ENCODE measurements at places on chromosomes 6 and 20.

- DNase-seq: no peak
Observed at GRCh38 chr6:72977114-72977513, 248.2 kb downstream of the KHDC1L start.

DNA sequence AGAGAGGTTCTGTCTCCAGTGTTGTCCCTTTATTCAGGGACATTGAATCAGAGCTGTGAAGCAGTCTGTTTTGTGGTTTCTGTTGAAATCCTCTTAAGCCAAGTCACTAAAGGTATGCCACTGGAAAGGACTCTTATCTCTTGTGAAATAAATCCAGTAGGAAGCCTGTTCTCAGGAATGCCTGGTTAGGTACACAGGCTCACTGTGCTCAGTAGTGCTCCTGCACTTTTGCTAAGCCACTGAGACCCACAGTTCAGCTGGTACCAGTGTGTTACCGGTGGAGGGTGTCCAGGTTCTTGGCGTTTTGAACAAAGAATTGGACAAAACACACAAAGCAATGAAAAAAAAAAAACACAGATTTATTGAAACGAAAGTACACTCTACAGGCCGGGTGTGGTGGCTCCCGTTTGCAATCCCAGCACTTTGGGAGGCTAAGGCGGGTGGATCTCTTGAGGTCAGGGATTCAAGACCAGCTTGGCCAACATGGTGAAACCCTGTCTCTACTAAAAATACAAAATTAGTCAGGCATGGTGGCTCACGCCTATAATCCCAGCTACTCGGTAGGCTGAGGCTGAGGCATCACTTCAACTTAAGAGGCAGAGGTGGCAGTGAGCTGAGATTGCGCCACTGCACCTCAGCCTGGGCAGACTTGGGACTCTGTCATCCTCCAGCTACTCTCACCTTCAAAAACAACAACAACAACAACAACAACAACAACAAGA is 186.1 kb downstream of the JARID2 start:
- DNase-seq: no peak

- DNase-seq: no peak
Observed at GRCh38 chr20:23536328-23536974, 31.8 kb downstream of the CST9L start.

DNA sequence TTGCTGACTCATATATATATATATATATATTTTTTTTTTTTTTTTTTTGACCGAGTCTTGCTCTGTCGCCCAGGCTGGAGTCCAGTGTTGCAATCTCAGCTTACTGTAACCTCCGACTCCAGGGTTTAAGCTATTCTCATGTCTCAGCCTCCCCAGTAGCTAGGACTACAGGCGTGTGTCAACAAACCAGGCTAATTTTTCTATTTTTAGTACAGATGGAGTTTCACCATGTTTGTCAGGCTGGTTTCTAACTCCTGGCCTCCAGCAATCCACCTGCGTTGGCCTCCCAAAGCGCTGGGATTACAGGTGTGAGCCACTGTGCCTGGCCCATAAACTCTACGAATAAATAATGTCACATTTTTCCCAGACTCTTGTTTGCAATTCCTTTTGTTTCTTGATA is 4.8 kb downstream of the LRP11 start:
- peak; percentile 66 for DNase-seq

- no peak for DNase-seq
Observed at GRCh38 chr20:19897891-19898290, 119.3 kb upstream of the NAA20 start.

GRCh38 chr20:41902346-41902745 is 284.2 kb upstream of the CHD6 start:
- DNase-seq: no peak

DNA sequence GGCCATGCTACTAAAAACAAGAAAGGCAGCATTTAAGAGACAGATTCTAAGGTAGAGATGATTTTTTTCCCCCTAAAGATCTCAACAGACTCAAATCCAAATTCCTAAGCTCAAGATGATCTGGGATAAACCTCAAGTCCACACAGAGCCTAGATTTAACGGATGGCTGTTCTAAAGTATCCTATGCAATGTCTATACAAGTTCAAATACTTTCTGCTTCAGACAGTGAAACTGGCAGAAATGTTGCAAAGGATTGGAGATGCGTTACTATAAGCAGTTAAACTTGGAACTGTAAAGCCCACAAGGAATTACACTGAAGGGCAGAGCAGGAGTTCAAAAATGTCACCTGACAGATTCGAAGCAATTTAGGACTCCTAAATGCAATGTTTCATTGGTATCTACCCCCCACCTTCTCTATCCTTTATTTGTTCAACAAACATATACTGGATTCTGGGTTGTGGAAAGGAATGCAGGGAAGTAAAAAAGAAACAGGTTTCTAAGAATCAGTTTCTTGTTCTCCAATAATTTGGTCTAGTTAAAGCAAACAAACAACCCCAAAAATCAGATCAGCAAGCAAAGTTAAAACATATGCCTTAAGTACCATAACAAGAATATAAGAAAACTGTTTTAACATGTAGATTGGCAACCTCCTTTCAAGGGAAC is 1.6 kb downstream of the DNAAF9 start:
- DNase-seq: no peak

GRCh38 chr6:111105578-111105977 is 18.3 kb downstream of the SLC16A10 start:
- DNase-seq: peak; percentile 94

DNA sequence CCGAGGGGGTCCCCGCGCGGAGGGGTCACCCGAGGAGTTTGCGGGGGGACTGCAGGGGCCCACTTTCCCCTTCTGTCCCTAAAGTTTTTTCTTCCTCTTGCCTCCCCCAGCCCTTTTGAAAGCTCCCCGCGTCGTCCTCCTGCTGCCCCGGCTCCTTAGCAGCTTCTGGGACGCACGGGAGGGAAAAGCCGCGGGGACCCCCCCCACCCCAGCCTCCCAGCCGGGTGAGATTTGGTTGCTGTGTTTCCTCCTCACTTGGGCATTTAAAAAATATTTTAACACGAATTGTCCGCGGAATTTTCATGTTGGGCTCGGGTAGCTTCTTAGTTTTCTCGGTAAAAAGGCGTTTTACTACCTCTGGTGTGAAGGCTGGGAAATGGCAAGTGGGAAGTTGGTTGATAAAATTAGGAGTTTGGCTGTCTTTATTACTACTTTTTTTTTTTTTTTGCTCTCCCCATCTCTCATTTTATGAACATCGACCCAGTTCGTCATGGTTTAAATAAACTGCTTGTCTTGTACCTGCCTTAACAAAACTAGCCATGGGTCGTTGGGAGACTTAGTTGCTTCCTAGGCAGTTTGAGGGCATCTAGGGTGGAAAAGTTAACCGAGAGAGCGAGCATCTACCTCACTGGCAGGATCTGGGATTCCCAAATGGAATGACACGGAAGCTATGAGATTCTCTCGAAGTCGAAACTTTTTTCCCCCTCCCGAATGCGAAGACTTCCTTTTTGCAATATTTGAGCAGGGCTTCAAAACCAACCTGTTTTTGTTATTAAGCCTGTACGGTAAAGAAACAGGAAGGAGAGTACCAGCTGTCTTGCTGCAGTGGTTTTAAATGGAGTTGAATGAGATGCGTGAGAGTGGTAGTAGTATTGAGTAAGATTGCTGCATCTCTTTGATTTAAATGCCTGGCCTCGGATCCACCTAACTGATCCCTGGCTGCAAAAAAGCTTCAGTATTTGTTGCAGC is 868 bp downstream of the NCOA3 start:
- DNase-seq: no peak

DNA sequence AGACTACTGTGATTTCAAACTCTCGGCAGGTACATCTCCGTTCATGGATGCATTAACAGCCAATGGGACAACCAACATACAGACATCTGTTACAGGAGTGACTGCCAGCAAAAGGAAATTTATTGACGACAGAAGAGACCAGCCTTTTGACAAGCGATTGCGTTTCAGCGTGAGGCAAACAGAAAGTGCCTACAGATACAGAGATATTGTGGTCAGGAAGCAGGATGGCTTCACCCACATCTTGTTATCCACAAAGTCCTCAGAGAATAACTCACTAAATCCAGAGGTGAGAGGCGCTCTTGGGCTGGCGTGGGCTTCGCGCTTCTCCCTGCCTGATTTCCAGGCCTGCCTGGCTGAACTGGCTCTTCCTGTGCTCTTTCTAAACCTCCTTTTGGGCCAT is 68.4 kb downstream of the RPP40 start:
- DNase-seq: no peak

GRCh38 chr6:136118787-136119186 is 131.3 kb downstream of the MTFR2 start:
- DNase-seq: no peak

DNA sequence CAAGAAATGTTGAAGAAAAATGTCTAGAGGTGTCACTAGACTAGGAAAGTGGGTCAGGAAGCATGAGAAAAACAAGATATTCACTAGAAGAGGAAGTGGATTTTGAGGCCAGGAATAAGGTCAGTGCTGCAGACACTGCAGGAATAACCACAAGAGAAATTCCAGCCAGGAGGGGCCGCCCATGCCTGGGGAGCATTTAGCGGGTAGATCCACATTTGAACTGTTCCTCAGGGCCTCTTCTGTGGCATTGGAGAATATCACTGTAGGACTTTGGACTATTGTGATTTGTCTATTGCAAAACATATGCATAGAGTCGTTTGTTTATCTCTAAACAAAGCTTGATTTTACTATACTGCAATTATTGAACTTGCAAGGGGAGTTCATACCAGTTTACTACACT is 49.6 kb upstream of the CCDC28A start:
- no peak for DNase-seq

DNA sequence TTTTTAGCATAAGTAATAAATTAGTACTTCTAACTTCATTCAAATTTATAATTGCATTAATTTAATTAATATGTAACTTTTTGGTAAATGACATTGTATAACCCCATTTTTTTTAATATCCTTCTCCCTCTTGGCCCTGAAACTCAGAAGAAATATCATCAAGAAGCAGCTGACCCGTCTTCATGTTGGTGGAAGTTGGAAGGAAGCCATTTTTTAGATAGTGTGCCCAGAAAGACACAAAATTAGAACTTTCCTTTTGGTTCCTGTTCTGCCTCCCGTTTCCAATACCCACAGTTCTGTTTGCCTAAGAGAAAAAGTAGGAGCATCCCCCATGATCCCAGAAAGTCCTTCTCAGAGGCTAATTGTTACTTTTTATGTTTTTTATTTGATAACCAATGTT is 65.5 kb downstream of the PLCB4 start:
- no peak for DNase-seq

DNA sequence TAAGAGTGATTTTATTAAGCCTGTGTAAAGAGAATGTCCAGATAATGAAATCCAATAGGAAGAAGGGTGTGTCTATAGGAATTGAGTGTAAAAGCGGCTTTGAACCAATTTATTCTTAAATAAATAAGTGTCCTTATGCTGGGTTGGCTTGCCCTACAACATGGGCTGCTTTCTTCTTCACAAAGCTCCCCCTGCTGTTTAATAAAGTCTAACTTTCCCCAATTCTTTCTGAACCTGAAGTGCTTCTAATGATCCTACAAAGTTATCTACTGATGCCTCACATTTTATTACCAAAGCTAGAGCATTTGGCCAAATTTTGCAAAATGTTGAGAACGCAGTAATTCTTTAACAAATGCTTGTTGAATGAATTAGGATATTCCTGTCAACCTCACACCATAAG is 36.3 kb upstream of the SIRT5 start:
- no peak for DNase-seq

- DNase-seq: no peak
Observed at GRCh38 chr6:45727819-45728449, 287.7 kb downstream of the CLIC5 start.

DNA sequence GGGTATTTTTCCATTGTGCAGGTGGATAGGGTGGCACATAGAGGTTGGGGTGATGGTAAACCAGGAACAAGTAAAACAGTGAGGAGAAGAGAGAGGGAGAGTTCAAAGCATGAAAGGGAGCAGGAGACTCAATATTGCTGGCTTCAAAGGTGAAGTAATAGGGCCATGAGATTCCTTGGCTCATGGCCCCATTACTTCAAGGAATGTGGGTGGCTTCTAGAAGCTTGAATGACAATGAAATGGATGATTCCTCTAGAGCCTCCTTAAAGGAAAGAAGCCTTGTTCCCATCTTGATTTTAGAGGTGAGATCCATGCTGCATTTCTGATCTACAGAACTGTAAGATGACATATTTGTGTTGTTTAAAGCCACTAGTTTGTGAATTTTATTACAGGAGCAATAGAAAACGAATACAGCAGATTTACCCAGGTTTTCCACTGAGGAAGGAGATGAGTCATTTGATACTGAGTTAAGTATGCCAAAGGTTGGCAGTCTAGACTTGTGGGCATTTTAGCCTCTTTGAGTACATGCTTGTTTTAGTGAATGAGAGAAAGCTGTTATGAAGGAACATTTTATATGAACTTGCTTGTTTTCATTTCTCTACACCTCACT is 110.4 kb downstream of the PLCB4 start:
- no peak for DNase-seq

GRCh38 chr6:131061751-131062119 is 1.3 kb downstream of the EPB41L2 start:
- DNase-seq: no peak
